Sciatic nerve (tissue), 2 donors: ENCODE measurements at places on chromosomes 3 and 15.

DNA sequence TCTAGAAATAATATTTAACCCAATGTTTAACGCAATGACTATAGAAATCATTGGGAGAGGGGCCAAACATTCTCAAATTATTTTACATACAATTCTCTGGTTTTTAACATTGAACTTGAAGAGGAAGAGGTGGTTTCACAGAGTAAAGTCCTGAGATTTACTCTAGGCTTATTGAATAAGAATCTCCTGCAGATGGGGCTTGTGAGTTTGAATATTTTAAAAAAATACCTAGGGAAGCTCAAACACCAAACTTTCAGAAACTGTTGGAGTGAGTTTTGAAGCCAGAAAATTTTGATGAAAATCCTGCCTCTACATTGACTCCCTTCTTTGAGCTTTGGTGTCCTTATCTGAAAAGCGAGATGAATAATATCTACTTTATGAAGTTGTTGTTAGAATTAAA, 906.6 kb downstream of the TUSC7 start:
- no peak for DNase-seq

DNA sequence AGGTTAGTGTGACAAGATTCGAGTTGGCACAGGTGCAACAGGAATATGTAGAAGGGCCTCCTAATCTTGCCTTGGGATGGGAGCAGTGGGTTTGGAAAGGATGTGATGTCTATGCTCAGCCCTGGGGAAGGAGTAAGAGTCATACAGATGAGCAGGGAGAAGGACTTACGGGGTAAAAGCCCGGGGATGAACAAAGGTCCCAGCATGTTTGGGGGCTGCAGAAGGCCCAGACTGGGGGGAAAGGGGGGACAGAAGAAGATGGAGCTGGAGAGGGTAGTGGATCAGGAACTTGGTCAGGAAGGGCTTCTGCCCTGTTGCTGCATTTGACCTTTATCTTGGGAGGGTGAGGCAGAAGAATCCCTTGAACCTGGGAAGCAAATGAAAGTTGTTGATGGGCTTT, 240.1 kb upstream of the ST8SIA2 start:
- no peak for DNase-seq

- no peak for DNase-seq
Observed at GRCh38 chr3:66113542-66113941, 74.8 kb upstream of the MAGI1 start.

- no peak for DNase-seq
Observed at GRCh38 chr3:41075975-41076374, 123.3 kb upstream of the CTNNB1 start.

- no peak for DNase-seq
Observed at GRCh38 chr3:172096881-172097420, 57.6 kb downstream of the FNDC3B start.

GRCh38 chr3:141561426-141562034, 74.7 kb downstream of the RASA2 start:
- no peak for DNase-seq

GRCh38 chr3:145981056-145981455, 179.9 kb downstream of the PLOD2 start:
- no peak for DNase-seq

- no peak for DNase-seq
Observed at GRCh38 chr3:4845882-4846281, 133.4 kb upstream of the BHLHE40 start.

DNA sequence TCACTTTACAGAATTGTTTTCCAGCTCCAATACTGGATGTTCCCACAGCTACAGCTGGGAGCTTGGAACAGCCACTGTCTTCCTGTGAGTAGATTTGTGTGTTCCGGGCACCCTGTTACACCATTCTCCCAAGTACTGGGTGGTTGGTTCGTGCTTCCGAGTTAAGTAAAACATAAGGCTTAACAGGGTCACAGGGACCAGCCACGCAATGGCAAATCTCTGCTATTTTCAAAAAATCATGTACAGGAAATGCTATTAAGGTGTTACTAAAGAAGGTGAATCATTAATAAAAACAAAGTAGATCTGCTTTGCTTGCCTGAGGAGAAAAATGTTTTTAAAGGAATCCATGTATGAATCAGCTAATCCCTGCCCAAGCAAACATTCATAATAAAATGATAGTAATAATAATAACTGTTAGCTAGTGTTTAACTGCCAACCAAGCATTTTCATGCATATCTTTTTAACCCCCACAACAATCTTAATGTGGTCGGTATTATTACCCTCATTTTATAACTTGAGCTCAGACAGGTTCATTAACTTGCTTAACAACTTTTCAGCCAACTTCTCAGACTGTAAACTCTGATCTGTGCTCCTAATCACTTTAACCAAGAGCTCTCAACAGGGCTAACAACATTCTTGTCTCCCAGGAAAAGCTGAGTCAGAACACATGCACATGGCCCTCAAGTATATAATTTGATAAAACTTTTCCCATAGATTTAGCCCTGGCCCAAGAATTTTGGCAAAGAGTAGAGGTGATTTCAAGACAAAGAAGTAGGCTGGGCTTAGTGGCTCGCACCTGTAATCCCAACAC, 2.7 kb upstream of the C2CD4A start:
- DNase-seq = no peak

GRCh38 chr3:64144241-64144900, 80.9 kb downstream of the PRICKLE2 start:
- DNase-seq = no peak

DNA sequence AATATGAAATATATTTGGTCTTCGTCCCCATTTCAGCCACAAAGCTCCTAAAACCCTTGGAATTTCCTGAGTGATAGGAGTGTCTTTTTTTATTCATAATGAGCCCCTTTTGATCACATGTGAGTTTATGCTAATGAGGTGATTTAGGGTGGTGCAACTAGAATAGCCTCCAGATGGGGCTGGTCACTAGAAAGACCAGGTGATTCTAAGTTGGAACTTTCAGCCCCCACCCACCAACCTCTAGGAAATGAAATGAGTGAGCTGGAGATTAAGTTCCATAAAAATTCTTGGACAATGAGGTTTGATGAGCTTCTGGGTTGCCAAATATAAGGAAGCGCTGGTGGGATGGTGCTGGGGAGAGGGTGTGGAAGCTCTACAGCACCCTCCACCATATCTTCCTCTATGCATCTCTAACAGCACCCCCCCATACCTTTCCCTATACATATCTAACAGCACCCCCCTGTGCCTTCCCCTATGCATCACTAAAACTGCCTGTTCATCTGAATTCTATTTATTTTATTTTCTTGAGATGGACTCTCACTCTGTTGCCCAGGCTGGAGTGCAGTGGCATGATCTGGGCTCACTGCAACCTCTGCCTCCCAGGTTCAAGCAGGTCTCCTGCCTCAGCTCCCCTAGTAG, 2.1 kb upstream of the SMCO1 start:
- DNase-seq = no peak
